NAMALWA (cell line): ENCODE measurements at places on chromosomes 2 and 18.

DNA sequence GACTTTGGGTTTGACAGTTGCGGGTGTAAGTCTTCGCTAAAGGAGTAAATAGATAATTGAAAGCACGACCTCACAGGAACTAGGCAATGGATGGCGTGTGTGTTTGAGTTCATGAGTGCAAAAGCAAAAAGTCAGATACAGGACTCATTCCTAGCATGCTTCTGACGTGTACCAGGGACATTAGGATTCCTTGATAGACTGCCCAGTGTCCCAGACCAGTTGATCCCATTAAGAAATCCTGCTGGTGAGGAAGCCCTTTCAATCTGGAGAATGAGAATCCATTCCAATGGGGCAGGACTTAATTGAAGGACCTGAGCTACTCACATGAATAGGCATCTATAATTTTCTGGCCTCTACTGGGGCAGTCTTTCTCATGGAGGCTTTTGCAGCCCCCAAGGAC is 235.4 kb downstream of the RAD51AP2 start:
- DNase-seq: no peak

DNA sequence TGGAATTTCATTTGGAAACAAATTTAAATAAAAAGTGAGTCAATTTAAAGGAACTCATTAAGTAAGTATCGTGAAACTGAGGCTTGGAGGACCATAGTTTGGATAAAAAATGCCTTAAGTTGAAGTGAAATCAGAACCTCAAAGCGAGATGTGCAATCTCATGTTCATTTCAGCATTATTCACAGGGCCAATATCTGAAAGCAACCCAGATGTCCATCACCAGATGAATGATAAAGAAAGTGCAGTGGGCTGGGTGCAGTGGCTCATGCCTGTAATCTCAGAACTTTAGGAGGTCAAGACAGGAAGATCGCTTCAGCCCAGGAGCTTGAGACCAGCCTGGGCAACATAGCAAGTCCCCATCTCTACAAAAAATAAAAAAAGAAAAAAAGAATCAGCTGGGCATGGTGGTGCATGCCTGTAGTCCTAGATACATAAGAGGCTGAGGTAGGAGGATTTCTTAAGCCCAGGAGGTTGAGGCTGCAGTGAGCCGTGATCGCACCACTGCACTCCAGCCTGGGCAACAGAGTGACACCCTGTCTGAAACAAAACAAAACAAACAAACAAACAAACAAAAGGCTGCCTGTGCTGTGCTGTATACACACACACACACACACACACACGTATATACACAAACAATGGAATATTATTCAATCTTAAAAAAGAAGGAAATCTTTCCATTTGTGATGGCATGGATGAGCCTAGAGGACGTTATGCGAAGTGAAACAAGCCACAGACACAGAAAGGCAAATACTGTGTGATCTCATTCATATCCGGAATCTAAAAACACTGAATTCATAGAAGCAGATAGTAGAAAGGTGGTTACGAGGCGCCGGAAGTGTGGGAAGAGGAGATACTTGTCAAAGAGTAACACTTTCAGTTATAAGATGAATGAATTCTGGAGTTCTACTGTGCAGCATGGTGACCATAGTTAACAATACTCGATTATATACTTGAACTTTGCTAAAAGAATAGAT is 14.5 kb downstream of the SH3RF3 start:
- DNase-seq: no peak

GRCh38 chr2:9473308-9473984 is 905 bp upstream of the IAH1 start:
- DNase-seq: peak; percentile 30

DNA sequence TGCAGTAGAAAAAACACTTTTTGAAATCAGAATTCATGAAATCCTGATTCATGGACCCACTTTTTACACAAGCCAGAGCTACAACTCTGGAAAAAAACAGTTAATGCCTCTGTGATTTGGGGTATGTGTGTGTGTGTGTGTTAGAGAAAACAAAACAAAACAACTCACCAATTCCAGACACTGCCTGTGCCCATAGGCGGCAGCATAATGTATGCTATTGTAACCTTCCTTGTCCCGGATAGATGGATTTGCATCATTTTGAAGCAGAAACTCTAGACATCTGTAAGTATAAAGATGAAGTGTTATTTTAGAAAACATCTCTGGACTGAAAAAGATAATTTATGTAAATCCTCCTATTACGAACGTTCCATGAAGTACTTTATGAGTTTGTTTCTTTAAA is 152.0 kb upstream of the PGAP1 start:
- DNase-seq: no peak

GRCh38 chr2:96437512-96437911 is 67.6 kb downstream of the NEURL3 start:
- peak; percentile 9 for DNase-seq

GRCh38 chr2:74985978-74986609 is 27.7 kb downstream of the POLE4 start:
- DNase-seq: peak; percentile 11

DNA sequence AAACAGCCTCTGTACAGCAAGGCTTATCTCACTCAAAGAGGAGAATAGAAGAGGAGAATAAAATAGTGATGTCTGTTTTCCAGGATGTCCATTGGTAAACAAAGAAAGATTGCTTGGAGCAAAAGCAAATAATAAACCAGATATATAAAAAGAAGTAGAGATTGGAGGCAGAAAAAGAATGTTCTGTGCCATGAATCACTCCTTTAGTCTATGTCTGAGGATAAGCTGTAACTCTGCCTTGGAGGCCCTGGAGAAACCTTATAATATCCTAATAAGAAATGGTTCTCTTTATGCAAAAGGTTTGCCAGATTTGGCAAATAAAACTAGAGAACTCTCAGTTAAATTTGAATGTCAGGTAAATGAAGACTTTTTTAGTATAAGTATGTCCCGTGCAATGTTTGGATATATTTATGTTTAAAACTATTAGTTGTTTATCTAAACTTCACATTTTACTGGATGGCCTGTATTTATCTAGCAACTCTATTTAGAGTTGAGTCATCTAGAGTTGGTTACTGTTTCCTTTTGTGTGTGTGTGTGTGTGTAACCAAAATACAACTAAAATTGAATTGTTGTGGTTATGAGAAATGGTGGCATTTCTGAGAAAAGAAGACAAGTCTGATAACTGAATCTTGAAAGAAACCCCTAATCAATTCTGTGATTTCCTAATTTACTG is 510.3 kb upstream of the SETBP1 start:
- no peak for DNase-seq

DNA sequence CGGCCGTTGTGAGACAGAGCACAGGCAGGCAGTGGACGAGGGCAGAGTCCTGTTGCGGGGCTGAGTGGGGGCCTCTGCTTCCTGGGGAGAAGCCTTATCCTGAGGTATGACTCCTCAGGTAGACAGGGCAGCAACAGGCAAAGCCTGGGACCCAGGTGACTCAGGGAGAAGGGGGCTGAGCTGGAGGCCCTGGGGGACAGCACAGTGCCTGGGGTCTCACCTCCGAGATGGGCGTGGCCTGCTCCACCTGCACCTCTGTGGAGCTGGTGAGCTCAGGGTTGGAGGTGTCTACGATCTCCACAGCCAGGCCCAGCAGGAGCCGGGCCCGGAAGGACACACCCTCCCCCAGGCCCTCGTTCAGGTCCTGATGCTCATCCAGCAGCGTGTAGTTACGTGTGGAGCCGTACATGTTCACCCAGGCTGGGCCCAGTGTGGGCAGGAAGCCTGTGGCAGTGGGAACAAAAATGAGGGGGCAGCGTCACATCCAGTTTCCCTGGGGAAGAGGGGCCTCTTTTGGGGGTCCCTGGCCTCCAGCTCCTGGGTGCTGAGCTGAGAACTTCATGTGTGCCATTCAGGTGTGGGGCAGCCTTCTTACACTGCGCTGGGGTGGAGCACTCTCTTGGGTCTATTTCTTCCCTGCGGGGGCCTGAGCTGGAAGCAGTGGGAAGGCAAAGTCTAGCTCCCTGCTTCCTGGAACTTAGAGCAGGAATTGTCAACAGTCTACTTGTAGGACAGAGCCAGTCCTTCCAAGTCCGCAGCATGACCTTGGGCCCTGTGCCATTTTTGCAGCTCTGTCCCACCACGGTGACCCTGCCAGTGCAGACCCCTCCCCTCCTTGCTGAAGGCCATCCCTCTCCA is 2.9 kb upstream of the OTOF start:
- DNase-seq: no peak

- DNase-seq: no peak
These were observed 62.7 kb downstream of the ZCCHC2 start for GRCh38 chr18:62585274-62586150.
